Stimulated activated CD4-positive, alpha-beta T cell treated with anti-CD3 and anti-CD28 coated beads, Interleukin-2, amount 100 ng/mL, for 48 hours (primary cell): ENCODE measurements at places on chromosomes 5 and 9.

GRCh38 chr5:54624805-54625568, 107.4 kb downstream of the SNX18 start:
- DNase-seq = no peak

DNA sequence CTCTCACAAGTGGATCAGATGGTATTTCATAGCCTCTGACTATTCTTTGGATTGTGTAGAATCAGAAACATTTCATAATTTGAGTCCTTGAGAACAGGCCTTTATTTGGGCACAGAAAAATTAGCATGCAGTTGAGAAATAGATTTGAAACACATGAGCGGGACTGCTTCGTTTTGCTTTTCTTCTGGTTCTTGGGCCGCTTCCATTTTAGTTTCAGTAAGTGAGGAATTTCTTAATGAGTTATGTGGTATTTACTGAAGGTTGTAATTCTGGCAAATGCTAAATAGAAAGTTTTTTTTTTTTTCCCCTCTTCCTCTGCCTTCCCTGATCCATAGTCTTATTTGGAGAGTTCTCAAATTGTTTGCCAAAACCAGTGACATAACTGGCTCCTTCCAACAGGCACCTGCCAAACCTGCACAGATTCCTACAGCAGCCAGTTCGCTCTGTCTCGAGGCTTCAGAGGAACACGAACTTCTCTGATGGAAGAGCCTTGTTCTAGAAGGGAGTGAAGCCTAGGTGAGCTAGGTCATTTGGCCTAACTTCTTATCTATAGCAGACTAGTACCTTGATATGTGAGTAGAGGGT, 71.2 kb upstream of the SLC28A3 start:
- DNase-seq = no peak

DNA sequence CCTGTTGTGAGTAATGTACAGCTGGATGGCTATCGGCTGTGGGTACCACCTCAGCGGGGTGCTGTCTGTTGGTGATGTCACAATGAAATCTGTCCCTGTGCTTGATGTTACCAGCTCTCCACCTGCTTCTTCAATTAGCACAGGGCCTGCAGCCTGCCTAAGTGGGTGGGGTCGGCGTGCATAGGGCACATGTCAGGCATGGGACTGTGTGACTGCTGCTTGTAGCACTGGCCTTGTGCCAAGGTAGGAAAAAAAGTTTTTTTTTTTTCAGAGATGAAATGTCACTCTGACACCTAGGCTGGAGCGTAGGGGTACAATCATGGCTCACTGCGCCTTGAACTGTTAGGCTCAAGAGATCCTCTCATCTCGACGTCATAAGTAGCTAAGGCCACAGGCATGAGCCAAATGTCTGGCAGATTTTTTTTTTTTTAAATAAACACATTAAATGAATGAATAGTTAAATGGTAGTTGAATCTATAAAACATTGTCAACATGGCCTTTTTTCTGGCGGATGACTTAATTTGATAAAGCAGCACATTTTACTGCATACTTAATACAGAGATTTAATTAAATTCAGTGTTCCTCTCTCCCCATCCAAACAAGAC, 222.5 kb downstream of the NXNL2 start:
- DNase-seq = no peak

- no peak for DNase-seq
Observed at GRCh38 chr5:147403651-147404640, 105.9 kb downstream of the DPYSL3 start.

GRCh38 chr9:13330396-13331004, 51.0 kb upstream of the MPDZ start:
- no peak for DNase-seq

- DNase-seq = no peak
Observed at GRCh38 chr5:139961435-139962157, 81.5 kb downstream of the NRG2 start.

DNA sequence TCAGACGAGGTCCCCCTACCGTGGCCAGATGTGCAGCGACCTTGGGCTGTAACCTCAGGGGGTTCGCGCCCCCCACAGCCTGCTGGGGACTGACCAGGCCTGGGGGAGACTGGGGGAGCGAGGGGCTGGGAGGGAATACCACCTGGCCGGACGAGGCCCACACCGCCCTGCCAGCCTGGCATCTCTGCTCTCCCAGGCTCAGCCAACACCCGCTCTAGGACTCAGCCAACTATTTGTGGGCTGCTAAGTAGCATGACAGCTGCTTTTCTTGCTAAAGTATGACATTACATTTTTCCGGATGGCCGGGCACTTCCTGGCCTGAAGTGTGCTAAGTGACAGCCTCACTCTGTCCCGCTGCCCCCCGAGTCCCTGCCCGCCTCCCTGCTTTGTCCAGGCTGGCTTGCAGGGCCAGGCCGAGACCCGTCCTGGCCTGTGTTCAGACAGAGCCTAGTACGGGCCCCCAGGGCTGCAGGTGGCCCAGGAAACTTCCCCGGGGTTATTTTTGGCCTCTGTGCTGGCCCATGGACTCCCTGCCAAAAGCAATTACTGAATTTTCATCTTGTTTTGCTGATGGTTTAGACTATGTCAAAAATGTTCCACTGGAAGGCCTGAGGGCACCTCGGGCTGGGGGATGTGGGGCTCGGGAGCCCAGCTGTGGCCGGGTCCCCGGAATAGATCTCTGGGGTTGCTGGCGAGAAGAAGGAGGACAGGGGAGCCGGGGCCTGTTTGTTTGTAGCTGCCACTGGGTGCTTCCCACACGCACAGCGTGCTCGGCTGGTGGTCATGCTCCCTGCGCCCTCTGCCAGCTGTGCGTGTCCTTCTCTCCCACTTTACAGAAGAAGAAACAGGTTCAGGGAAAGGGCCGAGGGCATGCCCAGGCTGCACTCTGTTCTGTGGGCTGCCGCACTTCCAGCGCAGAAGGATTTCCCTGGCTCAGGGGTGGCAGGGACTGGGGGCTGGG, 13.4 kb upstream of the SLC2A6 start:
- DNase-seq = no peak

- no peak for DNase-seq
Observed at GRCh38 chr9:107404736-107405135, 84.8 kb downstream of the KLF4 start.

GRCh38 chr9:27276193-27277030, 20.5 kb downstream of the EQTN start:
- DNase-seq = no peak

GRCh38 chr9:110912419-110913291, 125.6 kb downstream of the LPAR1 start:
- DNase-seq = no peak

- no peak for DNase-seq
Observed at GRCh38 chr5:142104491-142104890, 4.1 kb upstream of the NDFIP1 start.

GRCh38 chr9:115016344-115016743, 86.0 kb upstream of the TNFSF8 start:
- DNase-seq = no peak

- no peak for DNase-seq
Observed at GRCh38 chr9:124197177-124198095, 60.3 kb upstream of the NEK6 start.

DNA sequence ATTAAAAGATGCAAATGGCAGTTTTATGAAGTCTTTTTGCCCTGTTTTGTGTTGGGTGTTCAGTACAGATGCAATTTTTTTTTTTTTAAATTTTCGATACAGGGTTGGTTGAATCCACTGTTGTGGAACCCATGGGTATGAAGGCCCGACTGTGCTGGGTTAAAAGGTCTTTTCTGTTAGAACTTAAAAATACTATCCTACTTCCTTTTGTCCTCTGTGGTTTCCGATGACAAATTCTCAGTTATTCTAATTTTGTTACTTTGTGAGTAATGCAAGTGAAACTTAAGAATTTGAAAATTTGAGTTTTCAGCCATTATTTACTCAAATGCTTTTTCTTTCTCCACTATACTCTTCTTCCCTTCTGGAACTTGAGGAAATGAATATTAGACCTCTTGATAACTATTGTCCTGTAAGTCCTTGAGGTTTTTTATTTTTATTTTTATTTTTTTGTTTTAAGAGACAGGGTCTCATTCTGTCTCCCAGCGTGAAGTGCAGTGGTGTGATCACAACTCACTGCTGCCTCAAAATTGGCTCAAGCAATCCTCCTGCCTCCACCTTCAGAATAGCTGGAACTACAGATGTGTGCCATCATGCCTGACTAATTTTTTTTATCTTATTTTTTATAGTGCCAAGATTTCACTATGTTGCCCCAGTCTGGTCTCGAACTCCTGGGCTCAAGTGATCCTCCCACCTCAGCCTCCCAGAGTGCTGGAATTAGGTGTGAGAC, 67.5 kb downstream of the ZCCHC7 start:
- no peak for DNase-seq

DNA sequence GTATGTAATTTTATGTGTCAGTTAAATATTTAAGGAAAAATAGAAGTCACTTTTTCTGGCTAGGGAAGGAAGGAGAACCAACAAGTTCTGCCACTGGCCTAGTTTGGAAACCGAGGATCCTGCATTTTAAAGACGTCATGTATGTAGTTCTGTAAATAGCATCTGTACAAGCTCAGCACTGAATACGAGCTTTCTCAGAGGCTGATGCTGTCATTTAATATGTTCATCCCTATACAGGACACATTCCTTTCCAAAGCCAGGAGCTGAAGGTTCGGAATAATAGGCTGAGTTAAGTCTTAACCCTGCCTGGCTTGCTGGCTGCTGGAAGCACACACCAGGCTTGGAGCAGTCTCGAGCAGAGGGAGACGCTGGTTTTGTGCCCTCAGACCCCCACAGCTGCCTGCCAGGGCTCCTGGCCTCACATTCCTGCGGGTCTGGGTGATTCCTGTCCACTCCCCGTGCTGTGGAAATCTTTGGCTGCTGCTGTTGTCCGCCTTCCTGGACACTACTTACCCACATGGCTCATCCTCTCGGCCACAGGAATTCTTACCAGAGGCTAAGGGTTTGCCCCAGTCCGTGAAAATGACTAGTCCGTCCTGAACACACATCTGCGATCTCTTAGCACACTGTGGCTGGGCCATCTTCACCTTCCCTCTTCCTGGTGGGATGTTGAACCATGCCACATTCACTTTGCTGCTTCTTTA, 36.6 kb downstream of the SLC46A2 start:
- no peak for DNase-seq

DNA sequence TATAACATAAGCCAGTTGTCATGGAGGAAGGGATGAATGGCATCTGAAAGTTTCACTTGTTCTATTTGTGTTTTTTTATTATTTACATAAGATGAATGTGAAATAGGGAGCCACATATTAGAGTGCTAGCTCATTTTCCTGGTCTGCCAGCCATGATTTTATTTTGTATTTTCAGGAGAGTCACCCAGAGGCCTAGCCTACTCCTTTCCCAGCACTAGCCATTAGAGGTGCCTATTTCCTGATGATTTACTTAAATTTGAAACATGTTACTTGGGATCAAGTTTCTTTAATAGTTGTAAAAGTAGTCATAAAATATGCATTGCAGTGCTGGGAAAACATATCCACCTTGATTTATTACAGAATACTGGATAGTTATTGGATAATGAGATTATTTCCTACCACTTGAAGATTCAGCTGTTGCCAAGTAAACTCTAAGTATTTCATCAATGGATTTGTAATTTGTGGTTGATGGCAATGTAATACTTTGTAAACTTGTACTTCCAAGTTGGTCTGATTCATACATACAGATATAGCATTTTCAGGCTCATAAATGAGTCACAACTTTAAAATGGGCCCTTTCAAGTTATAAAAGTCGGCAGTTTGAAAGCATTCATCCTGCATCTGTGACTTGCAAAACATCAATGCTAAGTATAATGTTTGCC, 50.8 kb downstream of the KCNN2 start:
- no peak for DNase-seq

DNA sequence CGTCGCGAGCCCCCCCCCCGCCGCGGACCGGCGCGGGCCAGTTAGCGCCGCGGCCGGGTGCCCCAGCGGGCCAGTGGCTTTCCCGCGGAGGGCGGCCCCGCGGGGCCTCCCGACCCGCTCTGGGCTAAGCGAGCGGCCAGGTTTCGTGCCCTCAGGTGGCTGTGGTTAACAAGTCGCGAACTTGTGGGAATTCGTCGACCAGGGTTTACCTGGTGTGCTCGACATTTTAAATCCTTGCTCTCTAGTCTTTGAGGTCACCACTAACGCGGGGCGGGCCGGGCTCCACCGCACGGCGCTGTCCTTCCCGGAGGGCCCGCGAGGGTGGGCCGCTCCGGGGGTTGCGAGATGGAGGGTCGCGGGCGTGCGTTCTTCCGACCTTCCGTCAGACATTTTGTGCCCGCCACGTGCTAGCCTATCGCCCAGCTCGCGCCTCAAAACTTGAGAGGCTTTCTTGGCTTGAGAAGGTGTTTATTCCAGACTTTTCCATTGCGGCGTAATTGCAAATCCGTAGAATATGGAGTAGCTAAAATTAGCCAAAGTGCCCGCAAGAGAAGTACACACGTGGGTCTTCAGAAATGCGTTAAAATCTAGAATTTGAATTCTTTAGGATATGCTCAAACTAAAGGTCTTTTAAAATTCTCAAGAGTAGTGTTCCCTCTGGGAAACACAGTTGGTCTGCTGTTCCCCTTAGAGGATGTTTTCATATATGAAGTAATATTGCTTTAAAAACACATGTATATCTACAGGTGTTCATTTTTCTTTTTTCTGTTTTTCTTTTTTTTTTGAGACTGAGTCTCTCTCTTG, 2.1 kb downstream of the ANP32B start:
- DNase-seq = peak; percentile 35

DNA sequence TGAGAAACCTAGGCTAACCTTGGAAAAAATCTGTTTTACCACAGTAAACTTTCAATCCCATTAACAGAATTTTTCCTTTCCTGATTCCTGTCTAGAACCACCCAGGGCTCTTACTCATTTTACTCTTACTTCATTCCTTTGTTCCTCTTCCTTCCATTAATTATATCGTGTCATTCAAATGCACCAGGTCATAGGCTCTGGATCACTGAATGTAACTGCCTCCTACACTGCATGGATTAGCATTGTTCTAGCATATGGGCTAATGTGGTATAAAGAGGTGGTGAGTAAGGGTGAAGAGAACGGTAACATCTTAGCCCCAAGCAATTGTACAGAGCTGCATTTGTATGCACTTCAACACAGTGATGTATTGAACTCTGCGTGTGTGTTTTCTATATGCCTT, 49.5 kb upstream of the SPINK5 start:
- no peak for DNase-seq

GRCh38 chr5:72530196-72530595, 23.0 kb upstream of the ZNF366 start:
- no peak for DNase-seq

DNA sequence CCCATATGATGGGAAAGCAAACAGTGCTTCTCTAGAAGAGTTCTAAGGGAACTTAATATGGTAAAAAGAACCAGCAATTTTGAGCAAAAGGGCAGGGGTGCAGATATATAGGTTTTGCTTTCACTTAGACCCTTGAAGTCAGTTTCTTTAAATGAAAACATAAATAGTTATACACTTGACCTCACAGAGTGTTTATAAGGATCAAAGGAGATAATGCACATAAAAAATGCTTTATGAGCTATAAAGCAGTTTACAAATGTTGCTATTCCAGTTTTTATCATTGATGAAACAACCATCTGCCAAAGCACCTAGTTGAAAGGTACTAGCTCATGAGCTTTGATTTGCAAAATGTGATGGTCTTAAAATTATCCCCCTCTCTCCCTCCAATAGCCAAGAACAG, 45.7 kb downstream of the ITGA2 start:
- DNase-seq = no peak

GRCh38 chr9:36744678-36745077, 172.0 kb downstream of the MELK start:
- no peak for DNase-seq

- no peak for DNase-seq
Observed at GRCh38 chr5:134006115-134006514, 1.3 kb upstream of the VDAC1 start.

GRCh38 chr5:16104961-16105360, 74.6 kb downstream of the MARCHF11 start:
- DNase-seq = no peak
